ENCODE measurements at places on chromosomes 3 and 15. TPM values are rescaled to one million over a fixed set of nuclear protein-coding genes. Genes with fewer than 3 reads are reported as not detected.

Gene GPR27
- total RNA-seq, result 0.15 TPM

Gene ECT2
- total RNA-seq, result 102 TPM

Gene MCF2L2
- 1.0 TPM for total RNA-seq

Gene CEP97
- 17.4 TPM for total RNA-seq

Gene ADIPOQ
- total RNA-seq, result not detected

Gene ROPN1
- not detected for total RNA-seq

Gene ALDH1L1
- 0.36 TPM for total RNA-seq

Gene GAP43
- total RNA-seq, result not detected

Gene B3GALNT1
- total RNA-seq, result 31.1 TPM

Gene RYK
- total RNA-seq, result 82.7 TPM

Gene SGO1
- 14.8 TPM for total RNA-seq
